ENCODE measurements at places on chromosomes 6 and 20.

- DNase-seq = peak; percentile 23
These were observed 18.0 kb downstream of the KLHL31 start for GRCh38 chr6:53647462-53648094.

GRCh38 chr6:167116109-167116837 lies 6.6 kb upstream of the CCR6 start:
- DNase-seq = no peak

GRCh38 chr6:158663625-158664165 lies 13.8 kb downstream of the SYTL3 start:
- no peak for DNase-seq

GRCh38 chr6:19771753-19772336 lies 65.3 kb upstream of the ID4 start:
- no peak for DNase-seq

GRCh38 chr6:129671442-129672340 lies 38.3 kb downstream of the ARHGAP18 start:
- peak; percentile 53 for DNase-seq

DNA sequence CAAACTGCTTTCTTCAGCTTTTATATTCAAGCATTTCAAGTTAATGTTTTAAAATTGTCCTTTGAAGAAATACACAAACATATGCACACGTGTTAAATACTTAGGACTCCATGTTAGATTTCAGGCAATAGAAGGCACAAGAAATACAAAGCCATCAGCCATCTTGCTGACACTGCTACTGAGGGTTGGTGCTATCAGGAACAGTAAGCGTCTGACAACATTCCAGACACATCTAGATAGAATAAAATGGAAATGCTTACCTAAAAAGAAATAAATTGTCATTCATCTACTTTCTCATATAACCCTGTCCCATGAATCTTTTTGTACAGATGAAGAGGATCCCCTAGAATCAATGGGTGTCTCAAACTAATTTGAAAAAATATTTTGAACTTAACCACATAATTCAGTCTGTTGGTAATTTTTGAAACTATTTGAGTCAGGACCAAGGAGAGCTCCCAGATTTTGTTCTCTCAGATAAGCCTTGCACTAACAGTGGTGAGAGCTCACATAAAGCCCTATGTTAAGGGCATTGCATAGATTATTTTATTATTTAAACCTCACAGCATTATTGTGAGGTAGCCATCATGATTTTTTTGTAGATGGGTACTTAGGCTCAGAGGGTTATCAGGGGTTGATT lies 631.1 kb upstream of the POU3F2 start:
- no peak for DNase-seq

GRCh38 chr6:36730424-36731380 lies 33.1 kb downstream of the RAB44 start:
- no peak for DNase-seq

DNA sequence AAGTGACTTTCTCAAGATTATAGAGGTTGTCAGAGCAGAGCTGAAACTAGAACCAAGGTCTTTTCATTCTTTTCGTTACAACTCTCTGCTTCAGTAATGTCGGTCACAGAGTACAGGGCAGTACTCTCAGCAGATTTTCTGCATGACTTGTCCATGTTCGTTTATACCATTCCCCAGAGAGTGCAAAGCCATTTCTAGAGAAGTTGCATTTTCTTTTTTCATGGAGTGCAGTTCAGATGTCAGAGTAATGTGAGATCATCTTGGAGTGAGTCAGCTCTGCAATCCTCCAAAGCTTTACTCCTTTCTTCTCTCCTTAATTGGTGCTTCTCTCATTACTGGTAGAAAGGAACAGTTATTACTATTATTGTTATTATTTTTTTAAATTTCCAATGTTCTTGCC lies 115.6 kb upstream of the B3GAT2 start:
- DNase-seq = no peak

DNA sequence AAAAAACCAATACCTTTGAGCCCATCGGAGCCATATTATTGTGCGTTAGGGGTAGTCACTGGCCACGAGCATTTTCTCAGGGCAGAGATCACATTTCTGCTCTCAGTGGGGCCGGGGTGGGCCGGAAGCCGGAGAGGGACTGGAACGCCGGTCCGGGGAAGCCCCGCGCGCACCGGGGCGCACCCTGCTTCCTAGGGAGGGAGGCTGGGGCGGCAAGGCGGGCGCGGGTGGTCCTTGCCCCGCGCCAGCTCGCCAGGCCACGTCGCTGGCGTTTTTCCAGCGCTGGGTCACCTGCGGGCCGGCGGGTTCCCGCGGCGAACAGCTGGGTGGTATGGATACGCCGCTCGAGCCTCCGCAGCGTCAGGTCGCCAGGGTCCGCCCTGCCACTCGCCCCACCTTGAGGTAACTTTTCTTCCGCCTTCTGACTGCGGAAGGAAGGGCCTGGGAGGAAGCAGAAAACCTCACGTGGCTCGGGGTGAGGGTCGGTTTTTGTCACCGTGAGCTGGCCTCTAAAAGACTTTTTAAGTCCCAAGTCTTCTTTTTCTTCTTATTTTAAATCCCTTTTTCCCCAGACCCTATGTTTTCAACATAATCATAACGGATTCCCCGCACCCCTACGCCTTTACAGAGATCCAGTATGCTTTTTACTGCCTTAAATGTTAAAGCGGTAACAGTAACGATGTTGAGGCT lies 2.7 kb upstream of the EEF1A1 start:
- DNase-seq = peak; percentile 84

DNA sequence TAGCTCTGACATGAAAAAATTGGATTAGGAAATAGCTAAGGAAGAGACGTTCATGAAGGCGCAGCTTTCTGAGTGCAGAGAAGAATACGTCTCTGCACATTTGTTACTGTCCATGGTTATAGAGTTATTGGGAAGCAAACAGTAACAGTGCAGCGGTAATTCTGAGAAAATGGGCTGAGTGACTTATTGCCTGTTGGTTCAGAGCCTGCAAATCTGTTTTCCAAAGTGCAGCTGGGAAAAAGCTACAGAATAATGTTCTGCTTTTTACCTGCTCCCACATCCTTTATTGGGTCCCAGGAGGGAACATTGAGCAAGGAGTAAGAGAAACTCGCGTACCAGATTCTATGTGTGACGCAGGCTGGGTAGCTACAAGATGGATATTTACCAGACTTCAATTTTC lies 160.2 kb downstream of the BTBD3 start:
- no peak for DNase-seq

GRCh38 chr20:43186312-43186711 lies 3.4 kb downstream of the PTPRT start:
- DNase-seq = no peak

DNA sequence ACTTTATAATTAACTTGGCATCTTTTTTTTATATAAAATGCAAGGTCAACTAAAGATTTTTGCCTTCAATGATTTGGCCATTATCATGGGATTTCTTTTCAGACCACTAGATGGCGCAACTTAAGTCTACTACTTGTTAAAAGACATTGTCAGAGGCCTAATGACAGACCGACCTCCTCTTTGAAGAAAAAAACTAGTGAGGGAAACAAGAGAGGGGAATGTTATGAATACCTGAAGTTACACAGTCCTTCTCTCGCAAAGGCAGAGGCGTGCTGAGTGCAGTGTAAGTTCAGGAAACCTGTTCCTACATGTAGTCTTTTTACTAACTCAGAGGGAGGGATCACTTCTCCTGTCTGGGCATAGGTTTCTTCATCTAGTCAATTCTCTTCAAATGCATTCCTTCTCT lies 9.3 kb downstream of the TRAPPC3L start:
- no peak for DNase-seq

GRCh38 chr6:62615366-62616015 lies 329.5 kb upstream of the KHDRBS2 start:
- DNase-seq = no peak

GRCh38 chr6:41678511-41679084 lies 40.3 kb downstream of the MDFI start:
- no peak for DNase-seq

GRCh38 chr20:46388937-46389336 lies 17.5 kb downstream of the ELMO2 start:
- no peak for DNase-seq

DNA sequence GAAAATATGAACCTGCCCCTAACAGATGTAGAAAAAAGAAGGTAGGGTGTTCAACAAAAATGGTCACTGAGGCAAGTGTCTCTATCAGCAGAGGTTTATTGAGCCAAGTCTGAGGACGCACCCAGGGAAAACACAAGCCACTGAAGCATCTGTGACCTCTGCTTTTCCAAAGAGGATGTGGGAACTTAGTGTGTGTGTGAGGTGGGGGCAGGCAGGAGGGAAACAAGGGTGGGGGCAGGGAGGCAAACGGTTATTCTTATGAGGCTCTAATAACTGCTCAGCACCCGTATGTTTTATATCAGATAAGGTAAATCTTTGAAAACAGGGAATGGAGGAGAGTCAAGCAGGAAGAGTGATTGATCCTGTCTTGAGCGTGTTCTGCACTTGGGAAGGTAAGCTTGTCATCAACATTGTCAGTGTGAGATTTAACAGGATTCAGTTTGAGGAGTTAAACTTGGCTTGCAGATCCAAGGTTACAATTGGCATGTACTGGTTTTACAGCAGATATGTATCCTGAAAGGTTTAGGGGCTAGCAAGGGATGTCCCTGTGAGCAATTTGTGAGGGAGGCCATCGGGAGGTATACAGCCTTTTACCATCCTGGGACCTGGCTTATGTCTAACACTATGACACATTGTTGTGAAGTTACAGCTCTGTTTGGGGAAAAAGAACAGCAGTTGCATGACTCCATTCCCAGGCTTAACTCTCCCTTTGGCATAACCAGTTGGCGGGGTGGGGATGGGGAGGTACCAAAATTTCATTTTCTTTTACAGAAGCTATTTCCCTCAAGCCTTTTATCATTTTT lies 33.7 kb downstream of the NINL start:
- no peak for DNase-seq

DNA sequence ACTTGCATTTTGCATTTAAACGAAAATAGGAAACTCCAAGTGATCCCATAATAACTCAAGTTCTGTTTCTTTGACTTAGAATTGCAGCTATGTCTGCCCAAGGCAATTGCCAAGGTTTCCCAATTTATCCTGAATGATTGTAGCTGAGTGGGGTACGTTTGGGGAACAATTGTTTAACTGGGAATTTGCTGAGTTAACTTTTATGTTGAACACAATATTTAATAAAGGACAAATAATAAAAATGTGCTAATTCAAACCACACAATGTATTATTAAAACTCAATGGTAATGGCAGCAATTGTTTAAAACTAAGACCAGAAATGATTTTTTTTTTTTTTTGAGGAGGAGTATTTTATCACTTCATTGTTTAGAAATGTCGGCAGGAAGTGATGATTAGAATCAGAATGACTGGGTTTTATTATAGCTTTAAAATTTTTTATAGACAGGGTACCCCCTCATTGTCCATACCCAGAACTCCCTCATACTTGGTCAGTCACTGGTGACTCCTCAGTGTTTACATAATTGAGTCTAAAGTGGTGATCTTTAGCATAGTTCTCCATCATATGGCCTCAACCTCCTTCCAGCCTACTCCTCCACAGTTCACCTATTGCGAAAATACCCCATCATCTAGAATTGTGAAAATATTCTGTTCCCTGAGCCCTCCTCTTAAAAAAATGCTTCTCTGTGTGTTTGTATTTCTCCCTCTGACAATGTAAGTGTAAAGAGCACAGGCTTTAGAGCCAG lies 389.2 kb upstream of the CITED2 start:
- no peak for DNase-seq

DNA sequence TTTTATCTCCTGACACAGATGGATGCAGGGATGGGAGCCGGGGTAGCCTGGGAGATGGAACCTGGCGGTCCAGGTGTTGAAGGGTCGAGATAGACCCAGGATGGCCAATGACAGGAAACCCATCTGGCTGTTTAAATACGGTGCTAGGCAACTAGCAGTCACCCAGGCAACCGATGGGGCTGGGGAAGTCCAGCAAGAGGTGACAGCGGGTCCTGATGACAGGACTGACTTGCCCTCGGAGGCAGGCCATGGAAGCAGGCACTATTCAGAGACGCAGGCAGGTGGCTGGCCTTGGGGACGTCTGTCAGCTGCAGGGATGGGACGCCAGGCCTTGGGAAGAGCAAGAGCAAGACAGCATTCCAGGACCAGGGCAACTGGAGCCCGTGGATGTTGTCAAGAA lies 135.4 kb upstream of the RALGAPA2 start:
- no peak for DNase-seq

GRCh38 chr20:7137395-7138151 lies 370.1 kb downstream of the BMP2 start:
- DNase-seq = no peak

DNA sequence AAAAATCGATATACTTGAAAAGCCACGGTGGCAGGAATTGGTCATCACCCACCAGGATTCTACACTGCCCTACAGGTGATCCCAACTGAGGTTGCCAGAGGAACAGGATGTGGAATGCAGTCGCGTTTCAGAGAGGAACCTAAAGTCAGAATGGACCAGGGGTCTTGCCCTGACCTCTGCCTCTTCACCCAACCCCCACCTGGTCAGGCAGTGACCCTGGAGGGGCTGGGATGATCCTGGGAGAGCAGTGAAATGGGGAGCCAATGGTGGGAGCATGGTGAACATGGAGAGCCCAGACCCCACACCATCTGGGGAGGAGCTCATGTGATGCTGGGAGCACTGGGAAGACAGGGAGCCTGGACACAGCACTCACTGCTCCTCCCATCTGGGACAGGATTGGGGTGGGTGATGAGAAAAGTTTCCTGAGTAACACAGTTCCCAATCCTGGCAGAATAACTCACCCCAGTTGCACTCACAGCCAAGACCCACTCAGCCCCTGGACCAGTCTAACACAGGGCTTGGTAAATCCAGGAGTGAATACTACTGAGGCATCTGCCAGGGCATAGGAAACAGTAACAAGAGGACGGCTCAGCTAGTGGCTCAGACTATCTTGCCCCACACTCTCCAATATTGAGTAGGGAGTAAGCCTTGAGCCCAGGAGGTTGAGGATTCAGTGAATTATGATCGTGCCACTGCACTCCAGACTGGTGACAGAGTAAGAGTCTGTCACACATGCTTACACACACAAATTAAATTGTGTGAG lies 1.7 kb upstream of the ULBP2 start:
- DNase-seq = no peak

DNA sequence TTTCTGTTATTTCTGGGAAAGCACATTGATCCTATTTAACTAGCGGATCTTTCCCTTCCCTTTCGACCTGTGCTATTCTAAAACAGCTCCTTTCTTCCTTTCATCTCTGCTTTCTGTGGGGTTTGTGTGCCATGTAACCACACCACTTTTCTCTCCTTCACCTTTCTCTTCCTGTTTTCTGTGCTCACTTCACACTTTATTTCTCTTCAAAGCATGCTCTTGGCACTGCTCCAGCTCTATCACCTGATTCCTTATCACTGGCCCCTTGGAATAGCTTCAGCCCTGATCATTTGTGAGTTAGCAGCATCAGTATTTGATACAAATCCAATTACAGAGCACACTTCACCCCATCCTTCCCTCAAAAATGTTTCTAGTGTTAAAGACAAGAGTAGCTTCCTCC lies 8.1 kb upstream of the METTL24 start:
- no peak for DNase-seq

Data from activated naive CD8-positive, alpha-beta T cell treated with anti-CD3 and anti-CD28 coated beads for 36 hours (primary cell).